Psoas muscle (tissue), 8 donors: ENCODE measurements at places on chromosomes 3 and 15. TPM values are rescaled to one million over a fixed set of nuclear protein-coding genes. Genes with fewer than 3 reads are reported as not detected.

- no peak for DNase-seq
These were observed 12.9 kb downstream of the REC114 start for GRCh38 chr15:73455876-73456275.

DNA sequence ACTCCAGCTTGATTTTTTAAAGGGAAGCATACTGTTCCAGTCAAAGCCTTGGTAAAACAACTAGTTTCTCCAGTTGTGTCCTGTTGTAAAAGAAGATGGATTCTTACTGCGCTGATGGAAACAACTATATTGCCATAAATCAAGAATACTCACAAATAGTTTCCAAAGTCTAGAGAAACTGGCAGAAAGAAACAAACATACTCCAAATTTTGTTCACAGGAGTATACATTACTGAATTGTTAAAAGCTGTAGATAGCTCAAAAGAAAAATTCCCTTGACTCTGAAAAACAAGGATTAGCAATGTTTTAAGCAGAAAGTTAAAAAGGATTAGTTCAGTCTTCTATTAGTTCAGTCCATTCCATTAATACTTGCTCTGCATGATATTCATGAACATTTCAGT lies 27.6 kb downstream of the SORD start:
- no peak for DNase-seq

- DNase-seq = no peak
These were observed 40.3 kb upstream of the PTPRG start for GRCh38 chr3:61520966-61521628.

GRCh38 chr3:190728574-190729246 lies 133.8 kb downstream of the GMNC start:
- no peak for DNase-seq

DNA sequence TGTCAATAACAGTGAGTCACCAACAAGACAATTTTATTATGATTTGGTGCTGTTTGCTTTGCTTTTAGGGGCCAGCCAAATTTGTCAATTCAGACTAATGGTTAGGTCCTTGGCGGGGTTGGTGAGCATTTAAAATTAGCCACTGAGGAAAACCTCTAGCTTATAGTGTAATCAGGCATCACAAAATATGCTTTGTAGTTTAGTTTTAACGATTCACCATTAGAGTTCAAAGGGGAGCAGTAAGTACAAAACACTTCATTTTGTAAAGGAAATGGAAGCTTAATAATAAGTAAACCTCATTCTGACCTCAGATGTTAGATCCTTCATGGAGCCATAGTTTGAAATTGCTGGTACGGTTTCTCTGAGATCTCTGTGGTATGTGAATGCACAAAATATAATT lies 218.4 kb upstream of the GOLIM4 start:
- DNase-seq = no peak

DNA sequence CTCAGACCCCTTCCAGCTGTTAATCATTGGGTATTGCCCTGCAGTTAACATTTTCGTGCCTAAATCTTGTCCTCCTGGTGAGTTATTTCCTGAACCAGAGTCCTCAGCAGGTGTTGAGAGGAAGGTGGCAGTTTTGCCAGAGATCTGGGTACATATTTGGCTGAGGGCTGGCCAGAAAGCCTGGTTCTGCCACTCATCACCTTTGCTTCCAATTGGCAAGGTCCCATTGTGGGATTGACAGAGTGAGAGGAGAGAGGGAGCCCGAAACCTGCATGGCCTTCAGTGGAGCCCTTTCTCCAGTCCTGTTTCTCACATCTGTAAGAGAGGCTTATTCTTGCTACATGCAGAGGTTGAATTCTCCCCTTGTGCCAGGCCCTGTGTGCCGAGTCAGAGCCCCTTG lies 8.9 kb upstream of the TKT start:
- peak; percentile 34 for DNase-seq

DNA sequence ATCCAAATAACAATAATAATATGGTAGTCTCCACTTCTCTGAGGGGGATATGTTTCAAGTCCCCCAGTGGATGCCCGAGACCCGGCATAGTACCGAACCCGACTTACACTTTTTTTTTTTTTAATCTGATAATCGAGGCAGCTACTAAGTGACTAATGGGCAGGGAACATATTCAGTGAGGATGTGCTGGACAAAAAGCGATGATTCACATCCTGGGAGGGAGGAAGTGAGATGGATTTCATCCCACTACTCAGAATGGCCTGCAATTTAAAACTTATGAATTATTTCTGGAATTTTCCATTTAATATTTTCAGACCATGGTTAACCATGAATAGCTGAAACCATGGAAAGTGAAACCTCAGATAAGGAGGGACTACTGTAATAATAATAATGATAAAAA lies 49.5 kb upstream of the SELENOK start:
- DNase-seq = no peak

Gene HIGD2B
- not detected for total RNA-seq
